EH (cell line): ENCODE measurements at places on chromosomes 2 and 18.

GRCh38 chr2:26462511-26463243 is 15.2 kb downstream of the OTOF start:
- peak; percentile 77 for DNase-seq

GRCh38 chr18:59096098-59096789 is 43.4 kb upstream of the SEC11C start:
- DNase-seq, result no peak

GRCh38 chr2:46863882-46864281 is 51.7 kb downstream of the MCFD2 start:
- no peak for DNase-seq

- DNase-seq, result no peak
These were observed 29.7 kb upstream of the CCDC178 start for GRCh38 chr18:33470216-33470615.

GRCh38 chr2:166032361-166032760 is 78.8 kb upstream of the TTC21B start:
- no peak for DNase-seq

DNA sequence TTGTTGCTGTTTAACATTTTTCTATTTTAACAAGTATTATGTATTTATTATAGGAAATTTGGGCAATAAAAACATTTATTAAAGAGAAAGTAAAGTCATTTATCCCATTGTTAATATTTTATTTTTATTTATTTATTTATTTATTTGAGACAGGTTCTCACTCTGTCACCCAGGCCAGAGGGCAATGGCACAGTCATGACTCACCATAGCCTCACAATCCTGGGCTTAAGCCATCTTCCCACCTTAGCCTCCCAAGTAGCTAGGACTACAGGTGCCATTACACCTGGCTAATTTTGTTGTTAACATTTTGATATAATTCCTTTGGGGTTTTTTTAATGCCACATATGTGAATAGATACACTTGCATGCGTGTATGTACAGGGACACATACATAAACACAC is 165.9 kb upstream of the STON1 start:
- no peak for DNase-seq

DNA sequence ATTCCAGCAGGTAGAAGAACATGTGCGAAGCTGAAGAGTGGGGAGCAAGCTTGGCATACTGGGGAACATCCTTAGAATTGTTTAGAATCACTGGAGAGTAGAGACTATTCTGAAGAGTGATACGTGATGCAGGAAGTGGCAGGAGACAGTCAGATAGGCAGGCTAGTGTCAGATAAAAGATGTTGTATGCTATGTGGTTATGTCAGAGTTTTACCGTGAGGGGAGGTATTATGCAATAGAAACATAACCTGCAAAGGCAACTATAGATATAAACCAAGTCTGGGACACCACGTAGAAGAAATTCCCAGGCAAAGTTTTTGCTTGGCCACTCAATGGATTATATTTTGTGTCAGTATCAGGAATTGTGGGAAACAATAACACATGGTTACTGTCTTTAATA is 62.0 kb upstream of the ZSWIM2 start:
- DNase-seq, result no peak

DNA sequence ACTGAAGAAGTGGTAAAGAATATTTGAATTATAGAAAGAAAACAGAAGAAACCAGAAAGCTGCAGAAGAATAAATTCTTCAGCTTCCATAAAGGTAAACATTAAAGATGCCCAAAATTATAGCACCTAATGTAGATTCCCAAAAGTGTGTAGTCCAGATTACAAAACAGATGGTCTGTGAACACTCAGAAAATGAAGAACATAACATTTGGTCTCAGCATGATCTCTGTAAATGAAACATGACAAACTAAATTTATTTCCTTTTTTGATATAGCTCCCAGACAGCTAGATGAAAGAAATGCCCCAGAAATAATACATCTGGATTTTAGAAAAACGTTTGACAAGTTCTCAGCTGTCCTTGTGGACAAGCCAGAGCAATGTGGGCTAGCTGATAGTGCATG is 794.2 kb upstream of the NXPH2 start:
- DNase-seq, result no peak
